ENCODE measurements at places on chromosomes 16 and 17.

- DNase-seq: no peak
These were observed at the start of gene TERB1 for GRCh38 chr16:66801320-66802105. Gene TERB1 (minus strand): TSS chr16:66801584. CDS start chr16:66796798, 4,786 bp downstream.

GRCh38 chr17:20924306-20924705 is 118.5 kb downstream of the USP22 start:
- no peak for DNase-seq

DNA sequence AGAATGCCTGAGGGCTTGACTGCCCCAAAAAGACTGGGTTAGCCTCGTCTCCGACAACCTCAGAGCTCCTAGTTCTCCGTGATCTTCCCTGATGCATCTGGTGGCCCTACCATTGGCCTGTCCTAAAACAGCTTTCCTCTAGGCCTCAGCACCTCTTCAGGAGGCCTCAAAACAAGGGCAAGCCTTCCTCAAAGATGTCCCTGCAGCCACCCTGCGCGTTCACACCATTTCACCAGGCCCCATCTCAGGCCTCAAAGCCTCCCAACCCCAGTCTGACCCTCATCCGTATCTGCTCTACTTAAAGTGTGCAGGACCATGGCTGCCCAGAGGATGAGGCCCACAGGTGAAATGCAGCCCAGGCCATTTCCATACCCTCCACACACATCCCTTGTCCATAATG is 7.4 kb downstream of the ALOXE3 start:
- no peak for DNase-seq

- DNase-seq: no peak
These were observed 186.0 kb downstream of the GRIN2A start for GRCh38 chr16:9996221-9996620.

GRCh38 chr17:4236456-4236855 is 27.3 kb downstream of the ANKFY1 start:
- peak; percentile 34 for DNase-seq

DNA sequence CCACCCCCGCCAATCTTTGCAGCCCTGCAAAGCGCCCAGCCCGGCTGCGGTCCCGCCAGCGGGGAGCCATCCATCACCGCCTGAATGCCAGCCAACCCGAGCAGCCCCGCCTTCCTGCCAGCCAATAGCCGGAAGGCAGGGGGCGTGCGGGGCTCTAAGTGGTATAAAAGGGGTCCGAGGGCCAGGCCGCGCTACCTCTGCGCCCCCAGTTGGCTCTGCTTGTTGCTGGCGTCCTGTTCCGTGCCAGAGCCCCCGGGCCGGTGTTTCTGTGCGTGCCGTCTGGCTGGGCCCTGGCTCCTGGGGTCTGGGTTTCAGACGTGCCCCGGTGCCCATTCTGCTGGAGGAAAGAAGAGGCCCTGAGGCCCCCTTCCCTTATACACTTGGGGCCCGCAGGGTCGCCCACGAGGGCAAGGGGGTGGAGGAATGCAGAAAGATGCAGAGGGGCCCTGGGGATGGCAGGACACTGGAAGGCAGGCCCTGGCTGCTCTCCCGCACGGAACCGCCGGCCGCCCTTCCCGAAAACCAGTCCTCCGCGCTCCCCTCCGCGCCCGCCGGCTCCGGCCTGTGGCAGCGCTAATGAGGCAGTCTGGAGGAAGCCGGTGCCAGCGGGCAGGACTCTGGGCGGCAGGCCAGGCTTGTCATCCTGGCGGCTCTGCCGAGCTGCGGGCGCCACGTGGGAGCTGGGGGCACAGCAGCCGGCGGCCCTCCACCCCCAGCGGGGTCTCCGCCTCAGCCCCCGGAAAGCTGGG is 14.0 kb downstream of the COPZ2 start:
- no peak for DNase-seq

Measured in choroid plexus epithelial cell (primary cell).